ENCODE measurements at places on chromosomes 6 and 20.
A peak's percentile ranks its signal among the peaks of the same experiment; 100 is the strongest.

GRCh38 chr20:41362748-41363140 lies 3.9 kb downstream of the EMILIN3 start:
- no peak for DNase-seq

GRCh38 chr20:51196991-51197651 lies 174.2 kb upstream of the KCNG1 start:
- DNase-seq: no peak

- DNase-seq: no peak
These were observed 32.2 kb upstream of the LAMP5 start for GRCh38 chr20:9482180-9482579.

GRCh38 chr20:40414843-40415615 lies 274.0 kb downstream of the MAFB start:
- DNase-seq: no peak

- no peak for DNase-seq
These were observed 2.3 kb downstream of the DEFB124 start for GRCh38 chr20:31472395-31473330.

DNA sequence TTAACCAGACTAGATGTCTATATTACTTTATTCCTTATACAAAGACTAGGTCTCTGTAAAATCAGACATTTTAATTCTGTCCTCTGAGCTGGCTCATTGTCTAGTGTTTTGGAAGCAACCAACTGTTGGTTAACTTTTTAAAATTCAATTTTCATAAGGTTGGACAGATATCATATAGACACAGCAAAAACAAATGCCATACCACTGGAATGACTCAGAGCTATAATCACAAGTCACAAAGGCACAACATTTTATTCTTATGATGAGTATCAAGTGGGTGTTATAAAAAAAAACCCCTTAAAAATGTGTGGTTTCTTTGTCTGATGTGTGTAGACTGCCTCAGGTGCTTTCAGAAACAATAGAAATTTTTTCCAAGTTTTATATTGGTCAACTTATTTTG lies 296.2 kb upstream of the MARCKS start:
- no peak for DNase-seq

GRCh38 chr20:52340036-52340634 lies 148.6 kb upstream of the ZFP64 start:
- peak; percentile 21 for DNase-seq

GRCh38 chr6:37835923-37836322 lies 16.4 kb downstream of the ZFAND3 start:
- DNase-seq: no peak

DNA sequence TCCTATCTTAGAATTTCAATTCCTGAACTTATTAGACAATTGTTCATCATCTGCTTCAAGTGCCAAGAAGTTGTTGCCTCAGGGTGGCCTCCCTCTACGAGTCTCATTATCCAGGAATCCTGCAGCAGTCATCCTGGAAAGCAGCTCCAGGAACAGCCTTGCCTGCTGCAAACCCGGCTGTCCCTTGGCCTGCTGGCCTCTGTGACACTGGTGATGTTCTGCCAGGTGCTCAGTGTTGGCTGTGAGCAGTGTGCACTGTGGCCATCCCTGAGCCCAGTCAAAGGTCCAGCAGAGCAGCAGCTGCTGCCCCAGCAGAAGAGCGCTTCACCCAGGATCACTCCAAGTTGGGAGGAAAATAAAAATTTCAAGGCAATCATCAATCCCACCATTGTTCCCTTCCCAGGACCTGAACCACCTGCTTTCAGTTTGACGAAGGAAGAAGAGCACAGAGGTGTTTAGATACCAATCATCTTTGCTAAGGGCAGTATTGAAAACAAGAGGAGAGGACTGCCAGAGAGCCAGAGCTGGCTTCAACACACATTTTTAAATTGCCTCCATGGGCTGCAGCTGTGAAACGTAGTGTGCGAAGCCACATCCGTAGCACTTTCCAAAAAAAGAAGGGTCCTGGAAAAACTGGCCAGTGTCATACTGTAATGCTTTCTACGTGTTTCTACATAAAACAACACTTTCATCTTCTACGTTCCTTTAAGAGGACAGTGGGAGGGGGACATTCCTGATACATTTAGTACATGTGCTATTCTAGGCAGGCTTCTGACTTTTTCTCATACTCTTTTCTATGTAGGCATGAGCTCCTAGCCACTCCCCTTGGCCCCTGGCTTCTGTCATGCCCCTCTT lies 7.2 kb upstream of the FAM50B start:
- DNase-seq: no peak

DNA sequence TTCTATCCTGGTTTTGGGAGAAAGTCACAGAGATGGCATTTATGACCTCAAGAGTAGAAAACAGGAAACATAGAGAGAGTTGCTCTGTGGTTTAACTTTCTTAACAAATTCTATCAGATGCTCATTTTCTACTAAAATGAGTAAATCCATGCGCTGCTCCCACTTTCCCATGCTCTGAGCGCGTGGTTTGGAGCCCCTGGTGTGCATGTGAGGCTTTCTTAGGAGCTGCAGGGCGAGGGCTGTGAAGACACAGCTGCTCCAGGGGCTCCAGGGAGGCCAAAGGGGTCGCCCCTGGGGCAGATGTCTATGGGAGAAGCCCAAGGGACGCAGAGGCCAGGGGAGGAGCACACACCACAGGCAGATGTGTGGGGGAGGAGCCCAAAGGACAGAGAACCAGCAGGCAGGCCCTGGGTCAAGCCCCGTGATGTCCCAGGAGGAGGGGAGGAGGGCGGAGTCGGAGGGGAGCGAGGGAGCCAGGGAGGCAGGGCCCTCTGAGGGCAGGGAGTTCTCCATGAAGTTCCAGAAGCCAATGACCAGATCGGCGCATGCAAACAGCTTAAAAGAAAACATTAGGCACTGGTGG lies 122.9 kb downstream of the IRF4 start:
- DNase-seq: no peak

DNA sequence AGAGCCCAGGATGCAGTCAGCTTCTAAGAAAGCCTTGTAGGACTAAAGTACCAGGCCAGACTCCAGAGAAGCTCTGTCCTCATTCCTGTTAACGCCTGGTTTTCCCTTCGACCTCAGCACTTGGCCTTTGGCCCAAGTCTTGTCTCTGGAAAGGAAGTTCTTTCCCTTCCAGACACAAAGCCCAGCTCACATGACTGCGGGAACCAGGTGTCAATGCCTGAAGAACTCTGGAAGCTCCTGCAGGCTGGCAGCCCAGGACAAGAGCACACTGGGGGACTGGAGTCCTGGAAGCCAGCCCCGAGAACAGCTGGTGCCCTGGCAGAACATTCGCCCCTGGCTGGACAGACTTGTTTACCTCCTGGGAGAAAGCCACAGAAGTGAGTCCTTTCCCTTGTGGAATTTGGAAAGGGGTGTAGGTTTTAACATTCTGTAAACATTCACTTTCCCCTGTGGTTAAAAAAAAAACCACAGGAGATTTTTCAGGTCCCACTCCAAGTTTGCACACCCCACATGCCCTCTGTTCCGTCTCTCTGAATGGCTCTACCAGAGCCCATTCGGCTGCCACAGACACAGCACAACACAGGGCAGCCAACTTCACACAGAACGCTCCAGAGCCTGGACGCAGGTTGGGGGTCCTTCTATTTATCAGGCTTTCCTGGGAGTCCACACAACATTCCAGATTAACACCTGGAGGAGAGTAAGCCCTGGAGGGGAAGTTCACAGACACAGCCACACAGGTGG lies 18.1 kb downstream of the ACSS1 start:
- DNase-seq: no peak

DNA sequence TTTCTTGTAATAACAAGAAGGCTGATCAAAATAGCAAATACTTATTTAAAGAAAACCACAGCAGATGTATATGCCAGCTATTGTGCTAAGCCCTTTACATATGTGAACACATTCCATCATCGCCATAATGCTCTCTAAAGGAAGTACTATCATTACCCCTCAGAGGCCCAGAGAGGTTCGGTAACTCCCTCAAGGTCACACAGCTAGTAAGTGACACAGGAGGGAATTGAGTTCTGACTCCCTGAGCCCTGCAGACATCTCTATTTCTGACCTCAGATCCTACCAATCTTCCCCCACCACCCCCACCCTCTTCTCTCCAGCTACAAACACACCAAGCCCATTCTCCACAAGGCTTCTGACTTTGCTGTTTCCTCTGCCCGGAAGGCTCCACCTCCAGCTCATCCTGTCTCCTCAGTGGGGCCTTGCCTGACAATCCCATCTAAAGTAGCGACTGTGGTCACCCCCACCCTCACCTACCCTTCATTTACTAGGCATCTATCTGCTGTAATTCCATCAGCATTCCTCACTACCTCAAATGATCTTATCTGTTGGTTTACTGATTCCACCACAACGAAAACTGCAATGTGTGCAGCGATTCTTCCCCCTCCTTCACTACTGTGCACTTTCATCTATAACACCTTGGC lies 234.5 kb downstream of the LRFN2 start:
- peak; percentile 0 for DNase-seq

- no peak for DNase-seq
These were observed 325.6 kb upstream of the EYS start for GRCh38 chr6:66032626-66033025.

DNA sequence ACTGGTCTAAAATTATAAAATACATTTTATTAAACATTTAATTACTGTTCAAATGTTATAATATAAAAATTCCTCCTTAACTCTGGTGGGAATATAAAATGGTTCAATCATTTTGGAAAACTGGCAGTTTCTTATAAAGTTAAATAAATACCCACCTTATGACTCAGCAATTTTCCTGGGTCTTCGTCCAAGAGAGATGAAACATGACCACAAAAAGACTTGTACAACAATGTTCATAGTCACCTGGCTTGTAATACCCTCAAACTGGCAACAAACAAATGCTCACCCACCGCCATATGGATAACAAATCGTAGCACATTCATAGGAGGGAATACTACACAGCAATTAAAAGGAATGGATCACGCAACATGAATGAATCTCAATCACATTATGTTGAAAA lies 66.0 kb upstream of the RIN2 start:
- DNase-seq: no peak

DNA sequence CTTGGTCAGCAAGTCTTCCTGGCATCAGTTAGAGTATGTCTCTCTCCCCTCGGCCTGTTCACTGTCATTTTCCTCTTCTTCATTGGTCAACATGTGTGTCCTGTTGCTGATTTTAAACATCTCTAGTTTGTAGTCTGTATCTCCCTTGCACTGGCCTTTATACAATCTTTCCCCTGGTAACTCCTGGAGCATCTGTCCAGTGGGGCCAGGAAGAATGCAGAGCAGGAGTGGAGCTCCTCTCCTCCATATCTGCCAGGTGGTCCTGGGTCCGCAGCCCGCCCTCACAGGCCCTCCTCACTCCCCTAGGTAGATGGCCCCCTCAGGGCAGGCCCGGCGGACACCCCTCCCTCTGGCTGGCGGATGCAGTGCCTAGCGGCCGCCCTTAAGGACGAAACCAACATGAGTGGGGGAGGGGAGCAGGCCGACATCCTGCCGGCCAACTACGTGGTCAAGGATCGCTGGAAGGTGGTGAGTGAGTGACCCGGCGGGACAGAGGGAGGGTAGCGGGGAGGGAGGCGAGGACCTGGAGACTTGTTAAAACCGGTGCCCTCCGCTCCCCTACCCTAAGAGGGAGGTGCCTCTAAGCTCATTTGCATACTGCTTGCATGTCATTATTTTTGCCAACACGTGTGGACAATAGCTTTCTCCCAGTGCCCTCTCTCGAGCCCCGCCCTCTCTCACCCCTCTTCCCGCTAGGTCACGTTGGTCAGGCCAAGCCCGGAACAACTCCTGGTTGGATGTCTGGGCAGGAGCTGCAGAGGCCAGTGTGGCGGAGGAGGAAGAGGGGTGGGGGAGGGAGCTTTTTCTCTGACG lies 3.2 kb downstream of the TTBK1 start:
- DNase-seq: peak; percentile 70

DNA sequence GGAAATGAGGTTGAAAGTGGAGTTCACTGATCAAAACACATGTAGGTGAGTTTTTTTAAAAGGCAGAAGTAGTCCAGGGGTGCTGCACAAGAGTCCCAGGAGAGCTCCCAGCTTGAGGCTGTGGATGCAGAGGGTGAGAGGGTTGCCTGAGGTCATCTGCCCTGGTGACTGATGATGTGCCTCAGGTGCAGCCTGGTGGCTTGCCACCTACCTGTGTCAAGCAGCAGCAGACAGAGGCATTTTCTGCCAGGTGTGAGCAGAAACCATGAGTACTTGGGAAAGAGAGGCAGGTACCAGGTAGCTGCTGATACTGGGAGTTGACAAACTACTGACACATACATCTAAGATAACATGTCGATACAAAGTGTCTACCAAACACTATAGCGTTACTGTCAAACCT lies 92.5 kb downstream of the SCP2D1 start:
- no peak for DNase-seq

DNA sequence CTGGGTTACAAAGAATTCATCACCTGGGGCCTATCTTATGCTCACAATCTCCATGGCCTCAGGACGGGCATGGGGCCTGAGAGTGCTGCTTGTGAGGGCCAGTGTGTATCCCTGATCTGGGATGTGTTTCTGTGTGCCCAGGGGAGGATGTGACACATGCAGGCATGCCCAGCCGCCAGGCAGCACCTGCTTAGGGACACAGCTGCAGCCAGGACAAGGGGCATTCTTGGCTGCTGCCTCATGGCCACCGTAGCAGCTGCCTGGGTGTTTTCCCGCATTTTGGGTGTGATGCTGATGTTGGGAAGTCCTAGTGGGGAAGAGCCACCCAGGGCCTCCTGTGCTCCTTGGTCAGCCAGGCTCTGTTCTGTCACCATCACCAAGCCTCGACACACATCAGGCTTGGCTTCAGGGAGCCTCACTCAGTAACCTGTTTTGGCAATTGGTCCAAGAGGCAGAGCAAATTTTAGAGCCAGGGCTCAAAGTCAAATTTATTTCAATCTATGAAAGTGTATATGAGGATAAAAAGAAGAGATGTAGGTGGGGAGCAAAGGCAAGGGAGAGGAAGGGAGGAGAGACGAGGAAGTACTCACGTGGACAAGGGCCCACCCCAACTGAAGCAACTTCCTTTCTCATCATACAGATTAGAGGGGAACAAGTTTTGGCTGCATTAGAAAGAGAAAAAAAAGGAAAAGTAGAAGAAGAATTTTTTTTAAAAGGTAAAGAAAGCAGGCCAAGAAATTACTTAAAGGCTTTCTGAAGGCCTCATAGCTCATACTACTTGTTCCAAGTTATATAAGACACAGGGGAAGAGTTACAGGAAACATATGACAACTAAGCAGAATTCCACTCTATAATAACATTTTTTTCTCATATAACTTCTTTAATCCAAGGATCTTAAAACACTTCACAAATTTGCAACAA lies 269.9 kb upstream of the SUPT3H start:
- no peak for DNase-seq

GRCh38 chr6:43970913-43971775 lies 156.1 kb downstream of the MRPL14 start:
- DNase-seq: no peak

GRCh38 chr6:105278035-105278434 lies 98.2 kb upstream of the POPDC3 start:
- no peak for DNase-seq

DNA sequence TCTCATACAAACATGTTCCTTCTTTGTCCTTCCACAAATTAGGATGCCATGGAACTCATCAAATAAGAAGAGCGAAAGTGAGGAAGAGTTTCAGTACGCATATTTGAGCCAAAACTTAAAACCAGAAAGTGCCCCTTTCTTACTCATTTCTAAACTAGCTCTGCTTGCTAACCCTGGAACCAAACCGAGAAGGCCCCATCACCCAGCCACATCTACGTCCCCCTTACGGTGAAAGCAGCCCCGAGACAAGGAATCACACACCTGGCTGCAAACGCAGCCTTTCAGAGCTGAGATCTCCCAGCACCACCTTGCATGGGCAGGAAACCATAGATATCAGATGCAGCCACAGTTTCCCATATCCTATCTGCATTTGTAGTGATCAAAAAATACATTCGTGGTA lies 28.5 kb downstream of the TRERF1 start:
- DNase-seq: no peak

- no peak for DNase-seq
These were observed 38.1 kb downstream of the SYNE1 start for GRCh38 chr6:152598901-152599537.

Measured in HEK293T (cell line).